ENCODE measurements at places on chromosomes 12 and 14.

- DNase-seq, result no peak
Observed at GRCh38 chr14:90349739-90350138, 18.0 kb upstream of the NRDE2 start.

- no peak for DNase-seq
Observed at GRCh38 chr12:4809449-4810218, 89.4 kb downstream of the GALNT8 start.

DNA sequence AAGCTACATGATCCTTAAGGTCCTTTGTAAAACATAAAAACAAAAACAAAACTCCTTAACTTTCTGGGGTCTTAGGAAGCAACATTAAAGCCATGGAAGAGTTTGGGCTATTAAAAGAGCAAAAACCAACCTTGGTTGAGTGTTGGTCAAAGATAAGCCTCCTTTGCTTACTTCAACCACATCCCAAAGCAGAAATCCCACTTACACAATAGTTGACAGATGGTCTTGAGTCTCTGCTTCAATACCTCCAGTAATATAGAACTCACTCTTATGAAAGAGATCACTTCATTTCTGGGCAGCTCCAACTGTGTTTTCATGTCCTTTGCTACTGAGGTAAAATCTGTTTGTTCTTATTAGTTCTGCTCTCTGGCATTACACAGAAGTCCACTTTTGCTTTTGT lies 125.8 kb downstream of the SLC38A4 start:
- DNase-seq, result no peak

- DNase-seq, result no peak
Observed at GRCh38 chr12:48390026-48390425, 39.3 kb upstream of the ZNF641 start.

GRCh38 chr14:96168581-96168980 lies 36.1 kb upstream of the BDKRB2 start:
- no peak for DNase-seq

GRCh38 chr14:47651337-47651736 lies 24.1 kb downstream of the MDGA2 start:
- DNase-seq, result no peak
